ENCODE measurements at places on chromosomes 7 and 10.

- no peak for DNase-seq
Measured at GRCh38 chr7:149732111-149732561, 41.3 kb downstream of the ZNF467 start.

GRCh38 chr7:70700941-70701425, 431.0 kb upstream of the GALNT17 start:
- DNase-seq: no peak

- peak; percentile 30 for DNase-seq
Measured at GRCh38 chr10:69317626-69318105, 39.4 kb downstream of the HK1 start.

DNA sequence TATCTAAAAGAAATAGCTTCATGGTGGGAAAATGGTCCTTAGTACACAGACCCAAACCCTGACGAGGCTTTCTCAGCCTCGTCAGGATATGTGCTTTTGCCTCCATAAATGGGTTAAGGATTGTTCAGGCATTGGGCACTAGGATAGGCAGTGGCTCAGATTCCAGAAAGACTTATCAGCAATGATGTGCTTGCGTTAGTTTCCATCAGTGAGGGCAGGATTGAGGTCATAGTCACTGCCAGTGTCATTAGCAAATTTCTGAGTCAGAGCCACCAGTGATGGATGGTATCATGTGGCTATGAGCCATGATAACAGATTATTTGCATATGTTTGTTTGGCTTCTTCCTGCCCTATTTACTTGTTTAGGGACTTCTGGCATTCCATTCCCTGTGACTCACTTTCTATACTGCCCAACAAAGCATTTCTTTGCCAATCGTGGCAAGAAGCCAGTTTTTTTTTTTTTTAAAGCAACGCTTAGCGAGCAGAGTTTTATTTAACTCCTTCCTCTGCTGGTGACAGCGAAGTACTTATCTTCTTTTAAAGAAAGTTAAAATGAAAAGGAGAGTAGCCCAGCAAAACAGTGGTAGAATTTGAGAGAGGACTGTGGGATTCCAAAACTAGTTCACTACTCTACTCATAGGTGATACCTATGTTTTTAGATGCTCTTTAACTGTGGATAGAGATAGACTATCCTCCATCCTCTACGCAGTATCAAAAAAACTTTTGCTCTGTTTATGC, 44.4 kb downstream of the MYPN start:
- DNase-seq: peak; percentile 5

- DNase-seq: no peak
Measured at GRCh38 chr10:85641479-85642009, 725.1 kb downstream of the GRID1 start.

GRCh38 chr7:42618651-42619360, 293.1 kb downstream of the C7orf25 start:
- DNase-seq: no peak

DNA sequence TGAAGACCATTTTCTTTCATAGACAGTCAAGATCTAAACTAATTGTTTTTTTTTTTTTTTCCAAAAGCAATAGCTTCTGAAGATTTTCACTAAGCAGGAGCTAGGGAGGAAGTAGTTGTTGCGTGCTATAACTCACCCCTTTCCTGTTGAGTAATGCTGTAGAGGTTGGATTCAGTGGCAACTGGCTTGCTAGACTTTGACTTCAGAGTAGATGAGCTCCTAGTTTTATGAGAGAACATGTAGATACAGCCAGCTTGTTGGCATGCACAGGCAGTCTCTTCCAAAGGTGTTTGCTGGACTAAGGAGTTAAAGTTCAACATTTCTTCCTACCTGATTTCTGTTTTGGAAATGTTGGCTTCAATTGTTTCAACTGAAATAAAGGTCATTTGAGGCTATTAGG, 66.2 kb upstream of the MXI1 start:
- DNase-seq: no peak

All from NCI-H510A (cell line).